Jurkat, Clone E6-1 (cell line): ENCODE measurements at places on chromosomes 11 and 22.

- no peak for DNase-seq
Measured at GRCh38 chr22:35524966-35525686, 15.5 kb upstream of the RASD2 start.

DNA sequence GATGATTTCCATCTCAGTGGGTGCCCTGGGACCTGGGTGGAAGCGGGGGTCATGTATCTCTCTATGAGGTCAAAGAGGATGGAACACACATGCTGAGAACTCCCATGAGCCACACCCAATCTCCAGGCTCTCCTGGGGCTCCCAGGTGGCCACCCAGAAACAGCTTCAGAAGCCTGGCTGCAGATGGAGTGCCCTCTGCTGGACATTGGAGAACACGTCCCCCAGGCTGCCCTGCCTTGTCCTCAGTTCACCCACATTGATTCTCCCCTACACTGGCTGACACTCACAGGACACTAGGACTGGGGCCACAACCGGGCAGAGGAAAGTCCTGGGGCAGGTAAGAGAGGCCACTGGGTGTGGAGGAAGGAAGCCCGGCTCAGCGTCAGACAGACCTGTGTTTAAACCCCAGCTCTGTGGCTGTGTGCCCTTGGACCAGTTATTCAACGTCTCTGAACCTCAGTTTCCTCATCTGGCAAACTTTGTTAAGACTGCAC lies 4.5 kb upstream of the NOL12 start:
- peak; percentile 61 for DNase-seq

DNA sequence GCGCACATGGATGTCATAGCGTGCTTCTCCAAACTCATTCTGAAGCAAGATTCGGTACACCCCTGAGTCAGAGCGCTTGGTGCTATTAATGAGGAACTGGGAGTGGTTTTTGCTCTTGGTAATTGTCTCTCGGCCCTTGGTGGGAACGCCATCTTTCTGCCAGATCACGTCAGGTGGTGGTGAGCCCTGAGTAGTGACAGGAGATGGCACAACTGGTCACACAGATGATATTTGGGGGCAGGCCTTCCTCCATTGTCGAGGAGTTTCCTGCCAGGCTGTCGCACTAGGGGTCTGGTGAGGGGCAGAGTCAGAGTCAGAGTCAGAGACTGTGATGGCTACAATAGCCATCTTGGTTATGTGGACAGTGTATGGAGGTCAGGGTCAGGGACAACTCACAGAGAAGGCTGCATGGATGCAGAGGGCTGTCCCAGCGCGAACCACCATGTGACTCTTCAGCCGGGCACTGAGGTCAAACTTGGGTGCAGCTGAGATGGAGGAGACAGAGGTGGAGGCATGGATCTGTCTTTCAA lies 9.3 kb downstream of the TMEM86A start:
- no peak for DNase-seq

GRCh38 chr11:134734894-134735293 lies 322.9 kb upstream of the B3GAT1 start:
- DNase-seq = no peak

GRCh38 chr11:121625777-121626506 lies 173.2 kb upstream of the SORL1-AS1 start:
- no peak for DNase-seq

DNA sequence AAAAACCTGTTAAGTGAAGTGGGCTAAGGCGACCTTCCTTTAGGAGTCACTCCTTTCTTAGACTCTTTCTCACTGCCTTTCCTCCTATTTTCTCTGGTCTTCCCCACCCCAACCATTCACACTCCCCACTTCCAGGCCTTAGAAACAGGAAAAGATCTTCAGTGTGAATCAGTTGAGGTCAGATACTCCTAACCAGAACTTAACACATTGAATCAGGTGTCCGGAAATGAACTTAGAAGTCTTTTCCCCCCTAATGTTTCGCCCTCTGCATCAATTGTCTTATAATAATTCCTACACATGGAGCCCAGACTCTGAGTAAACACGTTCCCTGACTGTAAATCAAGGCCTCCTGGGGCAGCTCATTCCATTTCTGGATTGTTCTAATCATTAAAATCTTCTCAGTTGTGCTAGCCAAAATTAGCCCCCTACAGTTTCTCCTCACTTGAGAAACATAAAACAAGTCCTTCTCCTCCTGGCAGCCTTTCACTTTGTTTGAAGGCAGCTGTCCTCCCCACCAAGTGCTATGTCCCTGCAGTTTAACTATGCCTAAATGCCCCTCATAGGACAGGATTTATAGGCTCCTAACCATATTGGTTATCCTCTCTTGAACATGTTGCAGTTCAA lies 32.7 kb upstream of the USP47 start:
- DNase-seq = no peak

DNA sequence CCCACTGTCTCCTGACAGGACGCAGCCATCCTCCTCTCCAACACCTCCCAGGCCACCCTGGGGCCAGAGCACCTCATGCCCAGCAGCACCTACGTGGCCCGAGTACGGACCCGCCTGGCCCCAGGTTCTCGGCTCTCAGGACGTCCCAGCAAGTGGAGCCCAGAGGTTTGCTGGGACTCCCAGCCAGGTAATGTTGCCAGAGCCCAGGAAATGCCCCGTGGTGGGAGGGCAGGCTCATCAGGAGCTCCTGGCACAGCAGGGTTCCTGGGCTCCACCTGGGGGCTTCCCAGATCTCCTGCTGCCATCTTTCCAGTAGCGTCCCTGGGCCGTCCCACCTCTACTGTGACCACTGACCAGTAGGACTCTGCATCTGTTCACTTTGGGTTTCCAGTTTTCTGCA lies 16.2 kb downstream of the CSF2RB start:
- DNase-seq = no peak

GRCh38 chr22:38967451-38968450 lies 10.3 kb downstream of the APOBEC3A start:
- DNase-seq = no peak

- no peak for DNase-seq
Measured at GRCh38 chr11:46426233-46426991, 34.8 kb upstream of the CHRM4 start.

DNA sequence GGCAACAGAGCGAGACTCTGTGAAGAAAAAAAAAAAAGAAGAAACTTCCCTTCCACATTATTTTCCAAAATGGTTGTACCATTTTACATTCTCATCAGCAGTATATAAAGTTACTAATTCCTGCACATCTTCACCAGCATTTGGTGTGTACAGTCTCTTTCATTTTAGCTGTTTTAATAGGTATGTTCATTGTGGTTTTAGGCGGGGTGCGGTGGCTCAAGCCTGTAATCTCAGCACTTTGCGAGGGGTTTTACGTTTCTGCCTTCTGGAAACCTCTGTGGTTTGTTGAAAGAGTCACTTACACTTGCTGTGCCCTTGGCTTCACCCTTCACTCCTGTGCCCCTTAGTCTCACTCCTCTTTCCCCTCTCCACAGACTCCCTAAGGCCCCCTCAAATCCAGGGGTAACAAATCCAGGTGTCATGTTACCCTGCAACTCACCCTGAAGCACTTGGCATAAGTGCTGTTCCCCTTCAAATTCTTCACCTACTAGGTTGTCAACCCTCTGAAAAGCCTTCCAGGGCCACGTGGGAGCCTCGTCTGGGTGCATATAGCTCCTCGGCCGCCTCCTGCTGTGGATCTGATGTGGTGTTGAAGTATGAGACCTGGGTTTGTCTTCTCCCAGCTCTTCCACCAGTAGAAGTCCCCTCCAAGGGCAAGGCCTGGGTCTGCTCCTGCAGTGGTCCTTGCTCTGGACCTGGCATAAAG lies 20.8 kb downstream of the TOB2 start:
- DNase-seq = no peak

- DNase-seq = no peak
Measured at GRCh38 chr11:132779497-132779896, 752.8 kb downstream of the OPCML start.

DNA sequence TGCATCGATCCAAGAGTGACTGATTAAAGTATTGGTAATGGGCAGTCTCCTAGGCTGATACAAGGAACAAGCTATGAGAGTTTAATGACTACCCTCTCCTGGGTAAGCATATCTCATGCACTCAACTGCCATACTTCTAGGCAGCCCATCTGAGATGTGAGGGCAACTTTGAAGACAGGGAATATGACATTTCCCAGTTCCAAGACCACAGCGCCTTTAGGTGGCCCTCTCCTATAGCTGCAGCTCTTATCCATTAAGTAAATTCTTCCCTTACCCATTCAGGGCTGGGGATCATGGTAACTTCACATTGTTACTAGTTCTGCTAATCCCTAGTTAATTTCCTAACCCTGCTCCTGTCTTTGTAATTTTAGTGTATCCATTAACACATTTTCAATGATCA lies 157.3 kb upstream of the CTSC start:
- DNase-seq = peak; percentile 6

GRCh38 chr22:37206118-37206840 lies 6.0 kb downstream of the SSTR3 start:
- DNase-seq = no peak

GRCh38 chr11:116422956-116423600 lies 349.7 kb downstream of the BUD13 start:
- DNase-seq = no peak

GRCh38 chr11:10514709-10515108 lies 26.3 kb downstream of the RNF141 start:
- DNase-seq = no peak

- DNase-seq = no peak
Measured at GRCh38 chr11:78254268-78254667, 65.5 kb downstream of the USP35 start.

DNA sequence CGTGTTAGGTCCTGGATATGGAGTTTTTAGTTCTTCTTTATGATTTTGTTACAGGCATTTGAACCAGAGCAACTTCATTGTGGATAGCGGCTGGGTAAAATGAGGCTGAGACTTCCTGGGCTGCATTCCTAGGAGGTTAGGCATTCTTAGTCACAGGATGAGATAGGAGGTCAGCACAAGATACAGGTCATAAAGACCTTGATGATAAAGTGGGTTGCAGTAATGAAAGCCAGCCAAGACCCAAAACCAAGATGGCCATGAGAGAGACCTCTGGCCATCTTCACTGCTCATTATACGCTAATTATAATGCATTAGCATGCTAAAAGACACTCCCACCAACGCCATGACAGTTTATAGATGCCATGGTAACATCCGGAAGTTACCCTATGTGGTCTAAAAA lies 23.4 kb upstream of the CLMP start:
- DNase-seq = no peak

DNA sequence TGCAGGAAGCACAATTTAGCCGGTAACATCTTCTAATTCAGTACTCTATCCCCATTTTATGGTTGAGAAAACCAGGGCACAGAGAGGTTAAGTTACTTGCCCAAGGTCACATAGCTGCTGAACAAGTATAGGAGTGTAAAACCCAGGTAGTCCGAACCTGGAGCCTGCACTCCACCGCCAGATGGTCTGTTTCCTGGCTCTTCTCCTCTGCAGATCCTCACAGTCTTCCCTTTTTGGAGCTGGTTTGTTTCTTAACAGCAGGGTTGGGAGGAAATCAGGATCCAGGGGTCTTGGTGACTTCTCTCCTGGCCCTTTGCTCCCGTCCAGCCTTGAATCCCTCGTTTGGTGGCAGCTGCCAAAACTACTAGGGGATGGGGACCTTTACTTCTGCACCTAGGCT lies 12.0 kb downstream of the TSPAN18 start:
- DNase-seq = no peak

DNA sequence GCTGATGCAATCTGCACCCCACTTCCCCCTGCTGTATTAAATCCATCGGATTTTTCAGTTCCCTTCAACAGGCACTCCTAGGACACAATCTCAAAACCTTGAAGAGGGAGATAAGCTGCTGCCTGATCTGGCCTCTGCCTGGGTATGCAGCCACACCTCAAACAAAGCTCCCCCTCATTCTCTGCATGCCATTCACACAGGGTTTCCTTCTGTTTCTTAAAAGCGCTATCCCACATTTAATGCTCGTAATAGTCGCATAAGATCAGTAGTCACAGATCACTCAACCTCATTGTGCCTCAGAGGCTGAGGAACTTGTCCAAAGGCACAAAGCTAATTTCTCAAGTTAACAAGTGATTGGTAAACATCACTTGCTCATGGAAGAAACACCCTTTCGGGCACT lies 34.0 kb downstream of the UQCR10 start:
- DNase-seq = no peak

DNA sequence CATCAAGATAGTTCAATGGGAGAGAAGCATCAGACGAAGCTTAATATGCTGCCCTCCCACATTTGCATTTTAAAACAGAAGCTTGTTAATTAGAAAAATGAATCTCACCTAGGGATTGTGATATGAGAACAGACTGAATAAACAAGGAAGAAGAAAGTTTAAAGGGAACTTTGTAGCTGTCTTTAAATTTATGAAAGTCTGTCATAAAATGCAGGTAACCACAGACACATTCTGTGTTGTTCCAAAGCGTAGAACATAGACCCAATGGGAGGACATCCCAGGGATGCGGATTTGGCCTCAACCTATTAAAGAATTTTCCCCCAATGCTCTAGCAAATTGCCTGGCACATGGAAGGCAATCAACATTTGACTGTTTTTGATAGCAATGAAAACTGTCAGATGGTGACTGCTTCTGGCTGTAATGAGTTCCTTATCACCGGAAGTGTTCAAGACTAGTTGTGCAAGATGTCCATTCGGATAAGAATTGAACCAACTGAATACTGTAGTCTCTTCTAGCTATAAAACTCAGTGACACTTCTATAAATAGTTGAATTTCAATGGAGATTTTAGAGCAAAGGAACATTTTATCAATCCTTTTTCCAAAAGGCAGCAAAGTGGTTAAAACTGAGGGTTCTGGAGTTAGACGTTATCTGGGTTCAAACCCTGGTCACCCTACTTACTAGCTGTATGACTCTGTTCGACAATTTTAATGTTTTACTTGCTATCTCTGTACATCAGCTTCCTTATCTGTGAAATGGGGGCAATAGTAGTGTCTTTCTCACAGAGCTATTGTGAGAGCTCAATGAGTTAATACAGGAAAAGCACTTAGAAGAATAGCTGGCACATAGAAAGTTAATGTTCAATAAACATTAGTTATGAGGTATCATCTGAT lies 64.9 kb downstream of the LIF start:
- DNase-seq = no peak

DNA sequence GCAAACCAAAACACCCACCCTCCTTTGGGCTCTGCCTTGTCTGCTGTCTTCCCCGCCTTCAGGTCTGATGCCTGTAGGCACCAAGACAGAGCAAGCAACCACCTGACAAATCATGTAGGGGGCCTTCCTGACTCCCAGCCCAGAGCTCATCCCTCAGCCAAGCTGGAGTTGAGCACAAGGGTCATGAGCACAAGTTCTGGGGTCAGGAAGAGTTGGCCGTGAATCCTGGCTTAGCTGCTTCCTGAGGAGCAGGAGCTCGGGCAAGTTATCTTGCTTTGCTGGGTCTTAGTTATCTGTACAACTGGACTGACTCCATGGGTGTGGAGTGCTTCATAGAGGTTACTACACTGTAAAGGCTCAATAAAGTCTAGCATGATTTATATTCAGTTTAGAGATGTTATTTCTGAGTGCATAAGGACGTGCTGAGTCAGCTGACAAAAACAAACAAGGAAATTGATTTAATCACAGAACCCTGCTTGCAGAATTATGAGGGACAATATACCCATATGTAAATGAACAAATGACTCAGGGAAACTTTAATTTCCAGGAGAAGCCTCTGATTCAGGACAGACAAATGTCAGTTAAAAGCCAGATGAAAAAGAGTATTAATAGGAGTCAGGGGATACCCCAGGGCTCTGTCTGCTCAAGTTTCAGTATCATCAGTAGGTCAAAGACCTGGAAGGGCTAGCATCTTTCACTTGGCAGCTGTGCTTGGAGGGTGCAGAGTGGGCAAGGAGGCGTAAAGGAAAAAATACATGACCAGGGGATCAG lies 15.0 kb upstream of the APOA1 start:
- peak; percentile 49 for DNase-seq
